ENCODE measurements at places on chromosomes 16 and 17.

GRCh38 chr17:9151091-9151490, 129.8 kb downstream of the NTN1 start:
- DNase-seq: no peak

- DNase-seq: no peak
Observed at GRCh38 chr16:85150331-85150940, 38.2 kb upstream of the CIBAR2 start.

GRCh38 chr16:67383284-67383683, 10.0 kb downstream of the TPPP3 start:
- DNase-seq: no peak

- DNase-seq: no peak
Observed at GRCh38 chr16:87463722-87464690, 28.8 kb downstream of the ZCCHC14 start.

- DNase-seq: no peak
Observed at GRCh38 chr16:84334058-84334457, 34.3 kb upstream of the ATP2C2 start.

DNA sequence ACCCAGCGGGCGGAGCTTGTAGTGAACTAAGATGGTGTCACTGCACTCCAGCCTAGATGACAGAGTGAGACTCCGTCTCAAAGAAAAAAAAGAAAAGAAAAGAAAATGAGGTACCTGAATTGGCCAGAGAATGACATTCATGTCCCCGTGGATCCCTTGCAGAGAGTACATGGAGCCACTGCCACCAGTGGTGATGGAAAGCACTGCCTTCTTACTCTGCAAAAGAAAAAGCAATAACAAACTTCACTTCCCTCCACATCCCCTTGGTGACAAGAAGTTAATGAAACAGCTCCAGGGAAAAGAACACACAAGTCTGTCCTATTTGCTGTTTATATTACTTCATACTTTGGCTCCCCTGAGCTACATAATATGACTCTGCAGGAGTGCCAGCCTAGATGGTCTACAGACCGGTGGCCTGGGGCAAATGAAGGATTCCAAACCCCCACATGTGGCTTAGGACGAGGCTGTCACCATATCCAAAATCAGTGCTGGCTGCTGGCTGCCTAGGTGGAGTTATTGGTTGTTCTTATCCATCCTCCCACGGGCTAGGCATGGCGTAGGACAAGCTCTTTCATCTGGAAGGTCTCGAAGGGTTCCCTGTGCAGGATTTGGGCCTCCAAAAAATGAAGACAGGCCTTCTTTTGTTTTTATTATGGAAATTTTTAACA, 13.3 kb downstream of the NQO1 start:
- DNase-seq: no peak

DNA sequence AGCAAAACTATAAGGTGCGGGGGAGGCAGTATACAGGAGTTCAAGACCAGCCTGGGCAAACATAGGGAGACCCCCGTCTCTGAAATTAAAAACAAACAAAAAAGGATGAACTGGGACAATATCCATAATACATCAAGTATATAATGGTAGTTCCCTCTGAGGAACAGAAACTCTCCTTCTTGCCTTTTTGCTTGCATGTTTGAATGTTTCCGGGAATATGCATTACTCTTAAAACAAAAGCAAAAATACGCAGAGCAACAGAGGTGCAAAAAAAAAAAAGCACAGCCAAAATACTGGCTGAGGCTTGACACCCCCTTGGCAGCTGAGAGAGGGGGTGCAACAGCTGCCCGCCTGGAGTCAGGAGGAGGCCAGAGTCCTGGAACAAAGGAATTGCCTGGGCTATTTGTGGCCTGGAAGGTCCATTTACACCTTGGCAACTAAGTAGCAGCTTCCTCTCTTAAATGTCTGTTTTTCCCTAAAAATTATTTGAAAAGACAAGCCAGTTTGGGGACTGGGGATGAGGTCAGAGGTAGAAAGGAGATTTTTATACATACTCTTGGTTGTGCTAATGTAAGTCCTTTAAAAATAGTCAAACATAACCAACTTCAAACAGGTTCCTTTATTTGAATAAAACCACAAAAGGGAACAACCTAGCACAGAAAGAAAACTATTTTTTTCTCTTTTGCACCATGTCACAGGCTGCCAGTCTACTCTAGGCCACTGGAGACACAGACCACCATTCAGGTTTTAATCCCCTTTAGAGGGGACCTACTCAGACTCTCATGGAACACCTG, 19.5 kb downstream of the USP7 start:
- DNase-seq: no peak

GRCh38 chr16:66539623-66540469, 10.1 kb downstream of the TK2 start:
- DNase-seq: no peak

GRCh38 chr17:6487251-6488007, 43.2 kb downstream of the PIMREG start:
- DNase-seq: no peak

DNA sequence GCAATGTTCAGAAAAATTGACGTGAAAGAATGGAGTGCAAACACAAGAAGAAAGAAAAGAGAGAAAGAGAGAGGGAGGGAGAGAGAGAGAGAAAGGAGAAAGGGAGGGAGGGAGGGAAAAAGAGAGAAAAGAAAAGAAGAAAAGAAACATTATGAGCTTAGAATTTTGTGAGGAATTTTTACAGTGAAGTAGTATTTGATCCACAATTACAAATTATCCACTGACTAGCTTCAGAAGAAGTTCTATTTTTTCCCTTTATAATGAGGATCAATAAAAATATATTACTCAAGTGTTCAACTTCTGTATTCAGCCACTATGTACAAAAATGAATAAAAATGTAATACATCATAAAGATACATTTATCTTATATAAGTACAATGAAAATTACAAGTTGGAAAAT, 494.5 kb upstream of the CA10 start:
- DNase-seq: no peak

DNA sequence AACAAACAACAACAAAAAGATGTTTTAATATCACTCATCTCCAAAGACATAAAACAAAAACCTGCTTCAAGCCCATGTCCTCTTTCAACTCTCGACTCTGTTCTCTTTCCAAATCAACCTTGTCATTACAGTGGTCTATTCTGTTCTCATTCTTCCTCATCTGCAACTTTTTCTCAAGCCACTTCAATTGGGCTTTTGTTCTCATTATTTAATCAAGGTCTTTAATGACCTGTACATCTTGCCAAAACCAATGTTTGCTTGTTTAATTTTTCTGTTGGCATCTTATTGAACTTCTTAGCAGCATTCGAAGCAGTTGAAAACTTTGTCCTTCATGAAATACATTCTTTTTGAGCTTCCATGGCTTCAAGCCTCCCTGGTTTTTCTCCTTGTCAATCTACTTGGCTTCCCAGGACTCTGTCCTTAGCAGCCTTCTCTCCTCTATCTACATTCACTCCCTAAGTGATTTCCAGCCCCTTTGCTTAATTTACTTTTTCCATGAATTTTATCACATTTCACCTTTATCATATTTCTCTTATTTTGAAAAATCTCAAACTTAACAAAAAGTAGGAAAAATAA, 19.6 kb upstream of the RABEP1 start:
- no peak for DNase-seq

DNA sequence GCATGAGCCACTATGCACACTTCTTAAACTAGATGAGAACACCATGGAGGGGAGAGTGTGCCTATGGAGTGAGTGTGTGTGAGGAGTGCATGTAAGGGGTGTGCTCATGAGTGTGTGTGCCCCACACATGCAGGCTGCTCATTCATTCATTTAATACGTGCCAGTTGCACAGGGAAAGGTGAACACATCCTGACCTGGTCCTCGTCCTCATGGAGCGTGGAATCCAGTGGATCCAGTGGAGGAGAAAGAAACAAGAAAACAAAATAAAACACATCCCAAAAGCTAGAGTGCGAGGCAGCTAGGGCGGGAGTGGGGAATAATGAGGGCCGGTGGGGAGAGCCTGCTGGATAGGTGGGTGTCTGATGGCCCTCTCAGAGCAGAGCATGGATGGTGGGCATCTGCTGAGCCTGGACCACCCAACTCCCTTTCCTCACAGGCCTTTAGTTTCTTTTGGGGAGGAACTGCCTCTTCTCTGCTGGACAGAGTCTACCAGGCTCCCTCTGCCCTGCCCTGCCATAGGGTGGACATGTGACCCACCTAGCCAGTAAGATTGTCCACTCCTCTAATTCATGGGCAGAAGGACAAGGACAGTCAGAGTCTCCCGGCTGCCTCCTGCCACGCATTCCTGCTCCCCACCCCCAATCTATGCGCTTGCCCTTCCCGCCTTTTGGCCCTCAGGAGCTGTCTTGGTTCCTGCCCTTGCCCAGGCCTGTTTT, 204.3 kb downstream of the RAB11FIP4 start:
- DNase-seq: no peak

GRCh38 chr17:33469911-33470310, 176.8 kb upstream of the ASIC2 start:
- no peak for DNase-seq

DNA sequence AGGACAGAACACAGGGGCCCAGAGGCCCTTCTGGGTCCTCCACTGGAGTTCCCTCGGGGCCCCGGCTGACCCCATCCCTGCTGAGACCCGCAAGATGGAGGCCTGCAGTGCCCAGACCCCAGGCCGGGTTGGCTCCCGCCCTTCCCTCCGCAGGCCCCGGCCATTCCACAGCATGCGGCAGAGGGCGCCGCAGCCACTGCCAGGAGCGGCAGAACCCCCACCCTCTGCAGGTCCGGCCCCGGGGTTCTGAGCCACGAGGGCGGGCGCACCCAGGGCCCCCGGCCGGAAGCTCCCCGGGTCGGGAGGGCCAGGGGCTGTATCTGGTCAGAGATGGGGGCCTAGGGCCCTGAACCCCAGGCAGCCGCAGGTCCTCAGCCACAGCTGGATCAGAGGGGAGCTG, 2.4 kb upstream of the PERCC1 start:
- DNase-seq: no peak

DNA sequence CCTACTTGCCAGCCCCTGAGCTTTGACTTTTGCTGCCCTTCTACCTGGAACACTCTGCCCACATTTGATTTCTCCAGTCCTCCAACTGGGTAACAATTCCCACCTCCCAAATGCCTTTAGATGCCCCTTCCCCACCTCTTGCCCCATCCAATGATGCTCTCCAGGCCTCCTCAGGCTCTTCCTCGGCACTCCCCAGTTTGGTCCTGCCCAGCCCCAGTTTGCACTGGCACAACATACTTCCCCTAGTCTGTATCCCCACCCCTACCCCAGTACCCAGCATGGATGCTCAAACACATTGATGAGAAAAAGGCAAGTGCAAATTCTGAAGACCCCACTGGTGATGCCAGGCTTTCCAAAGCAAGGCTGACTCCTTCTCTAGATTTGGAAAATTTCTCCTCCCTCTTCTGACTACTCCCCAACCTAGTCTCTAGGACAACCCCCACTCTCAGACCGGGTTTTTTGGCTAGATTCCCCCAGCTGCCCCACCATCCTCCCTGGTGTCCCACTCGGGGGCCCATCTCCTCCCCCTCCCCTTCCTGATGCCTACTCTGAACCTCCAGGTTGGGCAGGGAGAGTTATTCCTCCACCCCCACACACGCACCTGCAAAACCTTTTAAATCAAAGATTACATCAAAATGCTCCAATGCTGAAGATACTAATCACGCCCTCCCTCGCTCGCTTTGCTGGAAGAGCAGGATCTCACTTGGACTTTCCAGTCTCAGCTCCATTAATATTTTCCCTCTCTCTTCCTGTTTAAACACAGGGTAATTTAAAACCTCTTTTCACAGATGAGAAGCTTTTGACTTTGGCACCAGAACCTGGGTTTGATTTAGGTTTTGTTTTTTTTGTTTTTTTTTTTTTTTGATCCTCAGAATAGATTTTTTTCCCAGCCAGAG, 94.9 kb downstream of the TMEM132E start:
- DNase-seq: no peak

All from GOT3 (cell line).